ENCODE measurements at places on chromosomes 4 and X. TPM values are rescaled to one million over a fixed set of nuclear protein-coding genes. Genes with fewer than 3 reads are reported as not detected.

GRCh38 chr4:174856926-174857800 is 28.1 kb upstream of the GLRA3 start:
- DNase-seq, result no peak
- no peaks in the 10 kb centered on the region for H3K27me3 ChIP-seq
- H3K36me3 ChIP-seq, result no peaks in the 10 kb centered on the region
- no peaks in the 10 kb centered on the region for H3K4me1 ChIP-seq
- H3K27ac ChIP-seq, result no peak overlapping the region

- peak; percentile 78 for DNase-seq
- no peaks in the 10 kb centered on the region for H3K27me3 ChIP-seq
- H3K4me3 ChIP-seq, result peak overlapping the region; percentile 81
- peak overlapping the region; percentile 74 for H3K27ac ChIP-seq
- H3K36me3 ChIP-seq, result no peaks in the 10 kb centered on the region
Observed at GRCh38 chr4:186144198-186144945, 39.9 kb downstream of the FAM149A start.

DNA sequence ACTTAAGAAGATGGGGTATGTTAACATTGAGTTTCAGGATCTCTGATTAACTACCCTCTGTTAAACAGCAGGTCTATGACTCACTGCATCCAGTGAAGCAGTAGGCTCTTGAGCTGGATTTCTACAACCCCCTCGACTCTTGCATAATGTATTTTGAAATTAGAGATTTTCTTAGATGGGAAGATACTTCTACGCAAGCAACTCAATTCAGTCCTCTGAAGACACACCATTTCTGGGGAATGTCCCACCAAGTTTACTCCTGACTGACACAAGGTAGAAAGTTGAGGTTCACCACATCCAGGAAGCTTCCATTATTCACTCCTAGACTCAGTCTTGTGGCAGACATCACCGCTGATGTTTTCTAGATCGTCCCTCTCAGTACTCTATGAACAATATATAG is 12.9 kb downstream of the PALLD start:
- no peaks in the 10 kb centered on the region for H3K27me3 ChIP-seq
- H3K36me3 ChIP-seq, result no peaks in the 10 kb centered on the region
- H3K27ac ChIP-seq, result no peak overlapping the region
- no peak for DNase-seq
- no peak overlapping the region for H3K4me3 ChIP-seq
- H3K4me1 ChIP-seq, result no peaks in the 10 kb centered on the region

ZNF157 gene
- 0.25 TPM for total RNA-seq

FHIP1A gene
- 22.8 TPM for total RNA-seq

IL21 gene
- total RNA-seq, result not detected
